AG10803 (cell line): ENCODE measurements at places on chromosomes 5 and 9.
A peak's percentile ranks its signal among the peaks of the same experiment; 100 is the strongest.

GRCh38 chr5:4661326-4661725 is 478.8 kb upstream of the ADAMTS16 start:
- DNase-seq = no peak

DNA sequence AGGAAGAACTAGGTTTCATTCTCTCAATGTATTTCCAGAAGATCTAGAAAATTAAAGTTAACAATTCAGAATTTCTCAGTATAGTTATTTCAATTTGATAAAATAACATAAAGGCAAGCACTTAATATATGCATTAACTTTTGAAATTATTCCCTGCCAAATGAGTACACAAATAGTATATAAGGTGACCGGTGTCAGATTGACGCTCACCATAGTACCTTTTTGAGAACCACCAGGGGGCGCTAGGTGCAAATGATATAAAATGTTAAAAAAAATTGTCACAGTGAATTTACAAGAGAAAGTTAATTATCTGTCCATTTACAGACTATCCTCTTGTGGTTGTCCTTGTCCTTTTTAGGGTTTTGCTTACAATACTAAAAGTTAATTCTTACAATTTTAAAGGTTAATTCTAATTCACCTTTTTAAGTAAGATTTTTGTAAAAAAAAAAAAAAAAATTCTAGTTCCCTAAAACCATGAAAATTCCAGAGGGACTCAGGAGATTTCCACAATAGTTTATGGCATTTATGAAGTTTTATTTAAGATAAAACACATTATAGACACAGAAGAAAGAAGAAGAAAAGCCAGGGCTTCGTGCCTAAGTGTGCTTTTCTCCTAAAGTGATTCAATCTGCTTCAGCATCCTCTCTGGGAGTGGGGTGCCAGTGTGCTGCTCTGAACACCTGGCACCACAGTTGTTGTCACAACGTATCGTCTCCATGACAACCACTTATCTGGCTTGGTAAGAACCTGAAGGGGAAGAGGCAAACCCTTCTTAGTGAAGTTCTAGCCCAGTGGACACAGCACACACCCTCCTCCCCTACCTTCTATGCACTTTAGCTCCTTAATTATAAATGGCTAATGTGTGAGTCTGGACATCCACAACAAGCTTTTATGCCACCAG is 1.7 kb downstream of the ADAMTS16 start:
- DNase-seq = peak; percentile 59

- DNase-seq = no peak
Measured at GRCh38 chr5:54548565-54548964, 31.0 kb downstream of the SNX18 start.

- DNase-seq = peak; percentile 49
Measured at GRCh38 chr5:158837908-158838307, 261.8 kb downstream of the EBF1 start.

GRCh38 chr9:37364751-37365360 is 57.6 kb upstream of the GRHPR start:
- no peak for DNase-seq

DNA sequence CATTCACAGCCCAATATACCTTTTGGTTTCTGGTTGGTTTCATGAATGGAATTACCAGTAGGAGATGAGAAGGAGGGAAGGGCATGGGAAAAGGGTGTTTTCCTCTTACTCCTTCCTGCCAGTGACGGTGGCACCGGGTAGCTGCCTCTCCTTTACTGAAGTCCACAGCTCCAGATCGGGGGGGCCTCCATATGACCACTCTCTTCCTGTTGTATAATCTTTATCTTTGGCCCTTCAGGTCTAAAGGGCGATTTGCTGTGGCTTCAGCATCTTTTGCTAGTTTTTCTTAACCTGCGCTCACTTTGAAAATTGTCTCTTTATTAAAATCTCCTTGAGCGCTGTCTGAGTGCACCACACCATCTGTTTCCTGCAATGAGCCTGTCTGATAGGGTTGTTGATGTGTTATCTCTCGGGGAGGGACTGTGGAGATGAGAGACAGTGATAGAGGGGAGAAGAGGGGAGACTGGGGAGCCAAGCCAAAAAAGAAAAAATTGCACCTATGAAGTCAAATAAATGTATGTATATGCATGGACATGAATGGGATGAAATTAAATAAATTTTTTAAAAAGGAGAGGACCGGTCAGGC is 449.3 kb upstream of the KLF4 start:
- no peak for DNase-seq

DNA sequence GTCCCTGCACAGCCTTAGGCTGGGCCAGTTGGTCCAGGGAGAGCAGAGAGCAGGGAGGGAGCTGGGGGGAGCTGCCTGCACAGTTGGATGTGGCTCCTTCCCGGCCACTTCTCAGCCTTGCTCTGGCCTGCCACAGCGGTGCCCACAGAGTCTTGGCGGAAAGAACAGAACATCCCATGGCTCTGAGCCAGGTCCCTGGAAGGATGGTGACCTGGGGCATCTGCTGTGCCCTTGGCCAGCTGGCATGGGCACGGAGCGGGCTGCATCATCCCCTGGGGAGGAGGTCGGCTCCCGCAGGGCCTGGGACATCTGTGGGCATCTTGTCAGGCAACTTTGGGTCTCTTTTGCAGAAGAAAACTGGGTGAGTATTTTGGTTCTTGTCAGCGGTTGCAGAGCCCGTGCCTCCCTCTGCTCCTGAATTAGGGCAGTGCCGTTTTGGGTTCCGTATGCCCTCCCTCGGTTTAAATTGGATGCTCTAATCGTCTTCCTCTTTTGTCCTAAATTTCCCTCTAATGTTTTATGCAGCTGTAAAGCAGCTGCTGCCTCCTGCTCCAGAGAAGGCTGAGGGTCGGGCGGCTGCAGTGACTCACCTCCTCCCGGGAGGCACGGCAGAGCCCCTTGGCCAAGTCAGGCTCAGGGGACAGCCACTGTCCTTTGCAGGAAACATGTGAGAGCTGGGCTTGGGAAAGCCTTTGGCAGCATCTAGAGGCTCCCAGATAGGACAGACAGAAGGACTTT is 10.5 kb upstream of the NACC2 start:
- DNase-seq = peak; percentile 34

DNA sequence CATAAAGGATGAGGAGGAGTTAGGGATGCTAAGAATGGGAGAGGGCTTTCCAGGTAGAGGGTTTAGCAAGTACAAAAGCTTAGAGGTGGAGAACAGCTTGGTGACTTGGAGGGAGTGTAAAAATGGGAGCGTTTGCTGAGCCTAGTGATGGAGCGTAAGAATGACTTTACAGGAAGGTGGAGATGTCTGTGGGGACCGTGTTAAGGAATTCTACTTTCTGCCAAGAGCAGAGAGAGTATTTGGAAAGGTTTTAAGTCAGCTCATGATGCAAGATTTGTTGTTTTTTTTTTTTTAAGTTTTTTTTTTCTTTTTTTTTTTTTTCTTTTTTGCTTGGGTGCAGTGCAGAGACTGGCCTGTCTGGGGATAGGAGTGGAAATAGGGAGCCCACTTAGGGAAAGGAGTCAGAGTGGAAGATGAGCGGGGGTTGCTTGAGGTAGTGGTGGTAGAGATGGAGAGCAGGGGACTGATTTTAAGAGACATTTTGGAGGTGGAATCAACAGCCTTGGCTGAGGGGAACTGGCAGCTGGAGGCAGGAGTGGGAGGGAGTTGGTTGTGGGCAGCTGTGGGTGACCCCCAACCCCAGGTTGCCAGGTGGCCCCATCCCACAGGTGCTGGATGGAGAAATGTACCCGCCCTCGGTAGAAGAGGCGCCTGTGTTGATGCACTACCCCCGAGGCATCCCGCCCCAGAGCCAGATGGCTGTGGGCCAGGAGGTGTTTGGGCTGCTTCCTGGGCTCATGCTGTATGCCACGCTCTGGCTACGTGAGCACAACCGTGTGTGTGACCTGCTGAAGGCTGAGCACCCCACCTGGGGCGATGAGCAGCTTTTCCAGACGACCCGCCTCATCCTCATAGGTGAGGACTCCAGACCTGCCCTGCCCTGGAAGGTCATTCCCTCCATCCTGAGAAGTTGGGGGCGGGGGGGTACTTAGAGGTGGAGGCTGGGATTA is 12.4 kb downstream of the PTGS1 start:
- DNase-seq = peak; percentile 88
